ENCODE measurements at places on chromosomes 5 and 9.

DNA sequence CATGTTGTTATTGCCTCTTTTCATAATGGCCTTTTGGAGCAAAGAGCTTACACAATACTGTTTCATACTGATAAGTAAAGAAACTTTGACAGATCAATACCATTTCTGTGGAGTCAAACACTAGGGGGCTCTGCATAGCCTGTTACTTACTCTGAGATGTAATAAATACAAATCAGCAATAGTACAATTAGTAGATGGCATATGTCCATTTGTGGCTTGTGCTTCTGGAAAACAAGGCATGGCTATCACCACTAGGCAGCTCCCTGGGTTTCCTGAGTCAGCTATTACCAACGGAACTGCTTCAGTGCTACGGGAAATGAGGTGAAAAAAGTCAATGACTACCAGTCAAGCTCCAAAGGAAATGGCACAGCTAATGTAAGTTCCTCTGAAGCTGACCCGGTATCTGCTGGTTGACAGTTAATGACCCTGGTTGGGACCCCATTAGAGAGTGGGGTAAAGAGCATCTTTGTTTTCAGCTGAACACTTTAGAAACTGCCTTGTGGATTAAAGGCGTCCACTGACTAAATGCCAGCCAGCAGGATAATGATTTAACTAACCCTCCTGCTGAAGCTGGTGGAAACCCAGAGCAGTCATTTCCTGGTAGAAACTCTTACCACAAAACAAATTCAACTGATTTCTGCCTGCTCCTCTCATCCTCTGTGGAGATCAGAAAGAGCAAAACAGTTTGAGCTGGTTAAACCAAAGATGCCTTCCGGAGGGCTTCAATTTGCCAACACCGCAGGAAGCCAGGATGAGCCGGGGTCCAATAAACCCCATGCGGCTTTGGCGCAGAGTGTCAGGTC, 69.0 kb upstream of the FAM169A start:
- DNase-seq: peak; percentile 52
- H3K4me1 ChIP-seq: no peaks in the 10 kb centered on the region
- no peaks in the 10 kb centered on the region for H3K36me3 ChIP-seq
- H3K4me3 ChIP-seq: no peak overlapping the region
- no peak overlapping the region for H3K27ac ChIP-seq

GRCh38 chr9:128062846-128063831, 4.0 kb downstream of the NAIF1 start:
- no peaks in the 10 kb centered on the region for H3K27me3 ChIP-seq
- no peaks in the 10 kb centered on the region for H3K36me3 ChIP-seq
- no peak overlapping the region for H3K27ac ChIP-seq
- no peak for DNase-seq
- H3K4me3 ChIP-seq: no peak overlapping the region
- peaks cover 20% of the 10 kb centered on the region for H3K4me1 ChIP-seq

DNA sequence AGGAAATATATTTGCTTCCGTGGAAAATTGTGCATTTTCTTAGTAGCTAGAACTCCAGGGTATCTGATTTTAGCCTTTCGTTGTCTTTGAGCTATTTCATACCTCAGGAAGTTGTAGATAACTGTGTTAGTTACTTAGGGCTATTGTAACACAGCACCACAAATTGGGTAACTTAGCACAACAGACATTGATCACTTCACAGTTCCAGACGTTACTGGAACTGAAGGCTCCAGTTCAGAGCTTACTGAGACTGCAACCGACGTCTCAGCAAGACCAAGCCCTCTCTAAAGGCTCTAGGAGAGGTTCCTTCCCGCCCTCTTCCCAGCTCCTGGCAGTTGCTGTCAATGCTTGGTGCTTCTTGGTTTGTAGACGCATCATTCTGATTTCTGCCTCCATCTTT, 17.7 kb upstream of the ANKRD33B start:
- no peak overlapping the region for H3K4me3 ChIP-seq
- H3K27me3 ChIP-seq: no peaks in the 10 kb centered on the region
- no peak for DNase-seq
- peaks cover 6% of the 10 kb centered on the region for H3K4me1 ChIP-seq
- H3K27ac ChIP-seq: no peak overlapping the region

GRCh38 chr9:92422611-92423338, 1.5 kb downstream of the OMD start:
- DNase-seq: peak; percentile 69
- H3K27ac ChIP-seq: peak overlapping the region; percentile 67
- no peak overlapping the region for H3K4me3 ChIP-seq
- no peaks in the 10 kb centered on the region for H3K27me3 ChIP-seq
- no peaks in the 10 kb centered on the region for H3K36me3 ChIP-seq

GRCh38 chr5:111143910-111144309, 51.8 kb downstream of the WDR36 start:
- DNase-seq: no peak
- no peaks in the 10 kb centered on the region for H3K36me3 ChIP-seq
- no peaks in the 10 kb centered on the region for H3K4me1 ChIP-seq
- no peak overlapping the region for H3K27ac ChIP-seq
- no peaks in the 10 kb centered on the region for H3K27me3 ChIP-seq

DNA sequence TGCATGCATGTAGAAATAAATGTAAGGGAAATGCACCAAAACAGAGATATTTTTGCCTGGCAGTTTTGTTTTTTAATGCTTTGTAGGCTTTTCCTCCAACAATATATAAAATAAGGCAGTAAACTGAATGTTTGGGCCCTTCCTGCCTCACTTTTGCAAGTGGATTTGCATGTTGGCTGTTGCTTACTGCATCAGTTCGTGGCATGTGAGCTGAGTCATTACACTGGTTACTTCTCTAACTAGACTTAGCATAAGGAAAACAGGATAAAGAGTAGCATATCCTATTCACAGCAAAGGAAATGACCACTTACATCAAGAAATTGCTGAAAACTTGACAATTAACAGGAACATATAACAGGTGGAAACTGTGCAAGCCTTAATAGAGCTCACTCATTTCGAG, 113.4 kb downstream of the TLE1 start:
- no peak for DNase-seq
- no peak overlapping the region for H3K27ac ChIP-seq
- H3K4me1 ChIP-seq: no peaks in the 10 kb centered on the region
- no peaks in the 10 kb centered on the region for H3K36me3 ChIP-seq

DNA sequence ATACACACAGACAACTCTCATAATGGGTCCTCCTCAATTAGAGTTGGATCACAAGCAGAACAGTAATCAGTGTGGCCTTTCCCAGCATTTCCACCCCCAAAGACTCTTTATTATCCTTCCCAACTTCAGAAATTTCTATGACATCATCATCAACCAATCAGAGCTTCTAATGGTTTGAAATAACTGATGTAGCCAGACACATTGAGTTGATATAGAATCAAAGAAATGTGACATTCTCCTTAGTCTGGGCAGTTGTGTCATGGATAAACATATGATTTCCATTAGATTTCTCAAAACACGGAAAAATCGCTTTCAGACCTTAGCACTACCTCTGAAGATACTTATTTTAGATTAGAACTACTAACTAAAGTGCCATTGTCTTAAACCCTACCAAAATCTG, 75.7 kb upstream of the NFIB start:
- H3K36me3 ChIP-seq: no peaks in the 10 kb centered on the region
- H3K4me3 ChIP-seq: no peak overlapping the region
- no peak overlapping the region for H3K27ac ChIP-seq
- H3K27me3 ChIP-seq: no peaks in the 10 kb centered on the region
- no peak for DNase-seq
- peaks cover 16% of the 10 kb centered on the region for H3K4me1 ChIP-seq

- H3K36me3 ChIP-seq: no peaks in the 10 kb centered on the region
- DNase-seq: no peak
- no peak overlapping the region for H3K4me3 ChIP-seq
- peaks cover 27% of the 10 kb centered on the region for H3K4me1 ChIP-seq
Measured at GRCh38 chr9:111916234-111916645, 19.6 kb downstream of the UGCG start.

- no peak overlapping the region for H3K4me3 ChIP-seq
- DNase-seq: no peak
- no peaks in the 10 kb centered on the region for H3K36me3 ChIP-seq
- H3K27ac ChIP-seq: no peak overlapping the region
- H3K27me3 ChIP-seq: no peaks in the 10 kb centered on the region
Measured at GRCh38 chr5:96372726-96373380, 60.2 kb downstream of the PCSK1 start.

- peak overlapping the region; percentile 14 for H3K4me3 ChIP-seq
- no peak overlapping the region for H3K27ac ChIP-seq
- DNase-seq: peak; percentile 50
- H3K27me3 ChIP-seq: no peaks in the 10 kb centered on the region
Measured at GRCh38 chr9:117413346-117414219, 1.3 kb downstream of the ASTN2 start.

GRCh38 chr5:82332886-82333615, 54.9 kb upstream of the RPS23 start:
- H3K4me3 ChIP-seq: no peak overlapping the region
- H3K27ac ChIP-seq: no peak overlapping the region
- no peaks in the 10 kb centered on the region for H3K36me3 ChIP-seq
- no peak for DNase-seq
- no peaks in the 10 kb centered on the region for H3K27me3 ChIP-seq

GRCh38 chr9:100066539-100066938, 32.3 kb downstream of the ERP44 start:
- no peaks in the 10 kb centered on the region for H3K27me3 ChIP-seq
- no peak for DNase-seq
- no peak overlapping the region for H3K4me3 ChIP-seq
- H3K4me1 ChIP-seq: peaks cover 36% of the 10 kb centered on the region

- DNase-seq: no peak
- no peaks in the 10 kb centered on the region for H3K27me3 ChIP-seq
- H3K4me1 ChIP-seq: no peaks in the 10 kb centered on the region
- H3K4me3 ChIP-seq: no peak overlapping the region
- H3K27ac ChIP-seq: no peak overlapping the region
- H3K36me3 ChIP-seq: no peaks in the 10 kb centered on the region
Measured at GRCh38 chr5:95369782-95370181, 21.4 kb upstream of the FAM81B start.

DNA sequence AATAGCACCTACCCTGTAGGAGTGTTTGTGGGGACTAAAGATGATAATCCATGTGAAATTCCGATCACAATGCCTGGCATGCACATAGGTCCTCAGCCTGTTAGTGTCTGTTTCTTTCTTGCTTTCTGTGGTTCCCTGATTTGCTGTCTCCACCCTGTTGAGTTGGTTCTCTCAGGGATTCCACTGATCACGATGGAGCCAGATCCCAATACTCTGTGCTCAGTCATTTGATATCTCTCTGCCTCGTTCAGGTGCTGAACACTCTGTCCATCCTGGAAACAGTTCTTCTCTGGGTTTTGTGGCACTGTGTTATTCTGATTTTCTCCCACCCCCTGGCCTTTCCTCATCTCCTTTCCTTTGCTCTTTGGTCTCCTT, 60.8 kb downstream of the ARHGAP26 start:
- no peak overlapping the region for H3K4me3 ChIP-seq
- H3K27me3 ChIP-seq: no peaks in the 10 kb centered on the region
- no peaks in the 10 kb centered on the region for H3K36me3 ChIP-seq
- DNase-seq: no peak

- no peaks in the 10 kb centered on the region for H3K4me1 ChIP-seq
- H3K4me3 ChIP-seq: no peak overlapping the region
- no peak for DNase-seq
- no peak overlapping the region for H3K27ac ChIP-seq
Measured at GRCh38 chr5:76679231-76679630, 36.7 kb upstream of the F2R start.

- H3K27me3 ChIP-seq: no peaks in the 10 kb centered on the region
- no peak overlapping the region for H3K4me3 ChIP-seq
- H3K36me3 ChIP-seq: no peaks in the 10 kb centered on the region
Measured at GRCh38 chr9:16579872-16580432, 290.5 kb downstream of the BNC2 start.

DNA sequence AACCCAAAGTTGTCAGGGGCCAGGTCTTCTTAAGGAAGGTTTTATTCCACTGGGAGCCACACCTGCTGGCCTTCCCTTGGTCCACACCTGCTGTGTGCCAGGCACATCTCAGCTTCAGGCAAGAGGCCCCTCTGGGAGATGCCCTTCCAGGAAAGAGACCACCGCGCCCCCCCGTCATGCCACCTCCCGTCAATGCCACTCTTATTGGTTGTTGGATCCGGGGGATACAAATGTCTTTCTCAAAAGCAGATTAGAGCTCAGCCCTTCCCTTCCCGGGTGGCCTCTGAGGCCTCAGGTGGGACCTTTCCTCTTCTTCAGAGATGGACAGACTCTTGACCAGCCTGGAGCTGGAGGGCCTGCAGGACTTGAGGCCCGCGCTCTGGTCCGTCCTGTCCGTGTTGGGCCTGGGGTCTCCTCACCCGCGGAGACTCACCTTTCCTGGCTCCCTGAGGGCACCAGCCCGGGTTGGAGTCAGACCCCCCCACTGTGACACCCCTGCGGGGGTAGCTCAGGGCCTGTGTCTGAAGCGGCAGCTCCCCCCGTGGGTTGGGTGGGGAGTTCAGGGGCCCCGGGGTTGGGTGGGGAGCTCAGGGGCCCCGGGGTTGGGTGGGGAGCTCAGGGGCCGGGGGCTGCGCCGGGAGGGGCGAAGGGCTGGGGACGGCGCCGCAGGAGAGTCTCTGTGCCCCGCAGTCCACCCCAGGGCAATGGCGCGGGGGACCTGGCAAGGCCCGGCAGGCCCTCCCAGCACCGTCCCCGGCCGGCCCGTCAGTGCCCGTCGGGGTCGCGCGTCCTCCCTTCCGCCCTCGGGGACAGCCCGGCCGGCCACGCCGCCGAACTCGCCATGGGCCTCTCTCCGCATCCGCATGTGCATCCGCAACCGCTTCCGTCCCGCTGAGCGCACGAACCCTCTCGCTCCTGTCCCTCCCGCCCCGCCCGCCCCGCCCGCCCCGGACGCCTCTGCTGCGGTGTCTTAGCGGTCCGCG, 3.7 kb upstream of the SLC9A3 start:
- peaks cover 56% of the 10 kb centered on the region for H3K4me1 ChIP-seq
- DNase-seq: no peak
- H3K27me3 ChIP-seq: no peaks in the 10 kb centered on the region

DNA sequence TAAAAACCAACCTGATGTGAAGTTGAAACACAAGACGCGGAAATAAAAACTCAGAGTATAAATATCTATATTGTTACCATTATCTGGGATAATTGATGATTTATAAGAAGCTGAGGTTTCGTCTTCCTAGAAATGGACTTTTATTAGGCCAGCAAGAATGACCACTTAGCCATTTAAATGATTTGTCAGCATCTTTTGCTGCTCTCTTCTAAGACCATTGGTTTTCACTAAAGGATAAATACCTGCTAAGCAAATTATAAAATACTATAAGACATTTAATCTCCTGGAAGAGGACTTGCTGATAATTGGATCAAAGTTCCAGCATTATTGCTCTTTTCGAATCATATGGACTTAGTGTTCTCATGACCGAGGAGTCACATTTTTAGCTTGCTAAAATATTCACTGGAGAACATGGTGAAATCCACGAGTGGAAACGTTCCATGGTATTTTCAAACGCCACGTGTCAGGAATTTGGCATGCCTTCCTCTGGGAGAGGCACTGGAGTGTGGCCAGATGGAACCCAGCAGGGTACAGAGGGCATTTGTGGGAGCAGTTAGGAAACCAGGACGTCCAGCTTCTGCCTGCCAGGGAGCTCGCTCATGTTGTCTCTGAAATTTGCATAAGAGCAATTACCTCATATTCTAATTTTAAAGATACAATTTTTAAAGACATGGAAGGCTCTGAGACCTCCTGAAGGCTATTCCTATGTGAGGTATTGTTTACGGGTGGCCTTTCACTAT, 43.1 kb downstream of the TNFAIP8 start:
- no peak overlapping the region for H3K27ac ChIP-seq
- peaks cover 3% of the 10 kb centered on the region for H3K36me3 ChIP-seq
- peaks cover 44% of the 10 kb centered on the region for H3K4me1 ChIP-seq
- no peak for DNase-seq
- H3K27me3 ChIP-seq: no peaks in the 10 kb centered on the region
- H3K4me3 ChIP-seq: no peak overlapping the region

- H3K36me3 ChIP-seq: no peaks in the 10 kb centered on the region
- H3K27ac ChIP-seq: no peak overlapping the region
- no peaks in the 10 kb centered on the region for H3K27me3 ChIP-seq
- H3K4me3 ChIP-seq: no peak overlapping the region
Measured at GRCh38 chr9:120104771-120105170, 475.2 kb downstream of the CDK5RAP2 start.
